Activated CD4-positive, alpha-beta T cell treated with anti-CD3 and anti-CD28 coated beads, Interleukin-2, amount 10 ng/mL, durations not matched to agents 7 days and 5 days (primary cell): ENCODE measurements at places on chromosomes 12 and 14. TPM values are rescaled to one million over a fixed set of nuclear protein-coding genes. Genes with fewer than 3 reads are reported as not detected.

GRCh38 chr14:46404865-46405811 lies 246.4 kb downstream of the RPL10L start:
- DNase-seq = no peak

HOXC11 gene
- total RNA-seq = not detected

- no peak for DNase-seq
Measured at GRCh38 chr14:53032161-53032803, 81.4 kb upstream of the FERMT2 start.

DNA sequence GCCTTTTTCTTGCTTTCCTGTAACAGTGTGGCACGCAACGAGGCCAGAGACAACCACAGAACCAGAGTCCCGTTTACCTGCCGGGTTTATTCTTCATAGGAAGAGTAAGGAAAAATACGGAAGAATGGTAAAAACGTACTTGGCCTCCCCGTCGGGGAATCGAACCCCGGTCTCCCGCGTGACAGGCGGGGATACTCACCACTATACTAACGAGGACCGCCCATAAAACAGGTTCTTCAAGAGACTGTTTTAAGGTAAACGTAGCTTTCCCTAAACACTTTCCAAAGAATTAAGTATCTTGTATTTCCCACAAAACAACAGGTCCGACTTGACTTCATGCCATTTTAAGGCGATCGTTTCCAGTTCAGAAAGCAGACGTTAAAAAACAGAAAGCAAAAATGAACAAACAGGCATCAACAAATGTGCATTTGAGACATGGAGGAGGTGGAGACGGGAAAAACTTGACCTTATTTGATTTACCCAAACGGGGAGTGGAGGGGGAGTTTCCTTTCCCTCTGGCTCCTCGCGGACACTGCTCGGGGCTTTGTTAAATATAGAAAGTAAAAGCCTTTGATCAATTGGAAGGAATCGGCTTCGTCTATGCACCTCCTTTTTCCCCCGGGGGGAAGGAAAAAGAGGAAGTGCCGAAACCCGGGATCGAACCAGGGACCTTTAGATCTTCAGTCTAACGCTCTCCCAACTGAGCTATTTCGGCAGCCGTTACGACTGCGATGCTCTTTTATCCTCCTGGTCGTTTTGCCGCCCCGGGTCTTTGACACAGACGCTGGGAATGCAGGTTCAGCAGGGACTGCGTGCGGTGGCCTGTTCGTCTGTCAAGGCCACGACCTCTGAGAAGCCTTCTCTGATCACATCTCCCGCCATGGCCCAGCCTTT lies 13.0 kb upstream of the UBC start:
- peak; percentile 91 for DNase-seq

- no peak for DNase-seq
Measured at GRCh38 chr14:58872061-58872460, 234.3 kb downstream of the DACT1 start.

TAS2R43 gene
- 1.7 TPM for total RNA-seq

DNA sequence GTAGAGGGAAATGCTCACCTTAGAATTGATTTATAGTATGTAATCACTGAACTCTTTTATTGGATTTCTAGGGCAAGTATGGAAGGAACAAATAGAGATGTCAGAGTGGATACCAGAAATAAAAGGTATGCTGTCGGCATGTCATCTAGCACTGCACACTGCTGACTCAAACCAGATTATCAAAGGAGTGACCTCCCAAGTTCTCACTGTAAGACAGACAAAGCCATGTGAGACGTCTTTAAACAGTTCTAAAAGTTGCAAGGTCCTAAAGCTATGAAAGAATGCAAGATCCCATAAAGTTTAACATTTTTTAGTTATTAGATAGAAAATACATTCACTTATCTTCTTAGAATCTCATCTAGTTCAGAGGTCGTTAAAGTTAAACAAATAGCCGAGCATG lies 70.0 kb upstream of the CPM start:
- no peak for DNase-seq

TMEM263 gene
- 32.6 TPM for total RNA-seq

SLC35F4 gene
- not detected for total RNA-seq

ADAMTS20 gene
- total RNA-seq = not detected

DNA sequence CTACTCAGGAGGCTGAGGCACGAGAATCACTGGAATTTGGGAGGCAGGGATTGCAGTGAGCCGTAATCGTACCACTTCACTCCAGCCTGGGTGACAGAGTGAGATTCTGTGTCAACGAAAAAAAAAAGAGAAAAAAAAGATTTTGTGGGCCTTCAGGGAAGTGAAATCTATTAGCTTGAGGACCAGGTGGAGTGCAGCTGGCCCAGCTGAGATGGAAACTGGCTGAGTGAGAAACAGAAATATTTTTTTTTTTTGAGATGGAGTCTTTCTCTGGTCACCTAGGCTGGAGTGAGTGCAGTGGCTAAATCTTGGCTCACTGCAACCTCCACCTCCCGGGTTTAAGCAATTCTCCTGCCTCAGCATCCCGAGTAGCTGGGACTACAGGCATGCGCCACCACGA lies 2.3 kb upstream of the CLEC4C start:
- no peak for DNase-seq

DNA sequence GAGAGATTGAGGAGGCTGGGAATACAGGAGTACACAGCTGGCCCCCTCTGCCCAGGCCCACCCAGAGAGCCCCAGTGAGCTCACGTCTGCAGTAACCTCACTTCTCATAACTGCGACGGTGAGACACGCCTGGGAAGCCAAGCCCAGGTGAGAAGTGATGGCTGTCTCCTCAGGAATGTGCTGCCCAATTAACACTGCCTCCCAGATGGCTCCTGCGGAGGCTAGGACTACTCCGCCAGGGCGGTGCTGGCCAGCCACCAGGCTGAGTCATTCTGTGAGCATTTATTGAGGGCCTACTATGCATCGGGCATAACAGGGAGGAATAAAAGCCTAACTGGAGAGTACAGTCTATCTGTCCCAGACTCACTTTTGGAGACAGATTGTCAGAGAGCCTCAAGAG lies 9.3 kb upstream of the TMEM106C start:
- no peak for DNase-seq

TMBIM4 gene
- total RNA-seq = 65.7 TPM

- no peak for DNase-seq
Measured at GRCh38 chr14:74733221-74733620, 20.3 kb downstream of the FCF1 start.

DNA sequence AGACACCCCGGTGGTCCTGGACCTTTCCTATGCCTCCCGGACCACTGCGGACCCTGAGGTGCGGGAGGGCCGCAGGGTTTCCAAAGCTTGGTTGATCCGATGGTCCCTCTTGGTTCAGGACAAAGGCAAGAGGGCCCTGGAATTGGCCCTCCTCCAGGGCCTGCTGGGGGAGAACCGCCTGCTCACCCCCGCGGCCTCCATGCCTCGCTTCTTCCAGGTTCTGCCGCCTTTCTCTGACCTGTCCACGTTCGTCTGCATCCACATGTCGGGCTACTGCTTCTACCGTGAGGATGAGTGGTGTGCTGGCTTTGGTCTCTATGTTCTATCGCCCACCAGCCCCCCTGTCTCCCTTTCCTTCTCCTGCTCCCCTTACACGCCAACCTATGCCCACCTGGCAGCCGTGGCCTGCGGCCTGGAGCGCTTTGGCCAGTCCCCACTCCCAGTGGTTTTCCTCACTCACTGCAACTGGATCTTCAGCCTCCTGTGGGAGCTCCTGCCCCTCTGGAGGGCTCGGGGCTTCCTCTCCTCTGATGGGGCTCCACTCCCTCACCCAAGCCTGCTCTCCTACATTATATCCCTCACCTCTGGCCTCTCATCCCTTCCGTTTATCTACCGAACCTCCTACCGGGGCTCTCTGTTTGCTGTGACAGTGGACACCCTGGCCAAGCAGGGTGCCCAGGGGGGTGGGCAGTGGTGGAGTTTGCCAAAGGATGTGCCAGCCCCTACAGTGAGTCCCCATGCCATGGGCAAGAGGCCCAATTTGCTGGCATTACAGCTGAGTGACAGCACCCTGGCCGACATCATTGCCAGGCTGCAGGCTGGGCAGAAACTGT lies 13.8 kb downstream of the CBLN3 start:
- no peak for DNase-seq

CDKL1 gene
- 11.5 TPM for total RNA-seq

PIWIL1 gene
- total RNA-seq = not detected

PSMA6 gene
- total RNA-seq = 231 TPM

GRCh38 chr14:61147831-61148549 lies 133.1 kb downstream of the TMEM30B start:
- no peak for DNase-seq

NEUROD4 gene
- total RNA-seq = not detected

FOXN4 gene
- total RNA-seq = not detected

GPRC5D gene
- total RNA-seq = 0.22 TPM

DNA sequence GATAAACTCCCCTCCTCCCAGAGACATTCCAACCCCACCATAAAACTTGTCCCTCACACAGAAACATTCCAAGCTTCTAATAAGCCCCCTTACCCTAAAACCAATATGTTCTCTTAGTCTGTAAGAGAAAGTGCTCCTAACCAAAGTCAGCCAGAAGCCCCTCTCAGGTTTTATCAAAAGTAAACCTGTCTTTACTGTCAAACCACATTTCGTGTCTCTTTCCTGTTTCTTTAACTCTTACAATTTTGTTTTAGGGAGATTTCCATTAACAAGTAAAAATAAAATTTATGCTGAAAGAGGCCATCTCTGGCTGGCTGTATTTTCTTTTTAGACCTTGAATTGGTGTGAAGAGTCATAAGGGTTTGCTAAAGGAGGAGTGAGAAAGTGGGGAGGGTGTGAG lies 29.8 kb upstream of the CAPRIN2 start:
- DNase-seq = no peak

DNA sequence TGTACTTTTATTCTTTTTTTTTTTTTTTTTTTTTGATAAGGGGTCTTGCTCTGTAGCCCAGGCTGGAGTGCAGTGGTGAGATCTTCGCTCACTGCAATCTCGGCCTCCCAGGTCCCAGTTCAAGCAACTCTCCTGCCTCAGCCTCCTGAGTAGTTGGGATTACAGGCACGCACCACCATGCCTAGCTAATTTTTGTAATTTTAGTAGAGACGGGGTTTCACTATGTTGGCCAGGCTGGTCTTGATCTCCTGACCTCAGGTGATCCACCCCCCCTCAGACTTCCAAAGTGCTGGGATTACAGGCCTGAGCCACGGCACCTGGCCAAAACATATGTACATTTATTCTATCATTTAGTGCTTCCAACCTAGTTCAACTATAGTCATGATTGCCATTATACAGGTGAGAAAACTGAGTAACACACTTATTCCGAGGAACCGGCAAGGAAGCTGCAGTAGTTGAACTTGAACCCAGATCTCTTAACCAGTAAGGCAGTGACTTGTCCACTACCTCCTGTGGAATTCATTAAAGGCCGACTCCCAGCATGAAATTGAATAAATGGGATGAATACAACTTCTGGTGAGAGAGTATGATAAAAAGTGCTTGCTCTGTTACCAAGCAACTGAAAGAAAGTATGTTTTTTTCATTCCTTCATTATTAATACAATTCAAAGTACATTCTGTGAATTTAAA lies 755 bp upstream of the ATF7IP start:
- DNase-seq = no peak

CRIP2 gene
- 1.8 TPM for total RNA-seq

DNA sequence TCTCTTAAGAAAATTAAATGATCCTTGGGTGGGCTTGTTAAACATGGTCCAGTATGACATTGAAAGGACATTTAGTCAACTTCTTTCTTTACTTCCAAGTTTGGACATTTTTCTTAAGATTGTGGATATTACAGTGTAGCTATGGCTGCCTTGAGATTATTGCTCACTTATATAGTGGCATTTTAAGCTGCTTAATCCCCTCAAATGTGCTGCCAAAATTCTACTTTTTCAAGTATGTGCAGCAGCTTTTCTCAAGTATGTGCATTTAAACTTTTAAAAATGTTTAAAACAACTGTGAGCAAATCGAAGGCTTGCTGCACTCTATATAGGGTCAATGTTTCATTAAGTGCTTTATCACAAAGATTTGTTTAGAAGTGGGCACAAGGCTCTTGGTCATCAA lies 7.4 kb downstream of the TXNRD1 start:
- DNase-seq = no peak

DNA sequence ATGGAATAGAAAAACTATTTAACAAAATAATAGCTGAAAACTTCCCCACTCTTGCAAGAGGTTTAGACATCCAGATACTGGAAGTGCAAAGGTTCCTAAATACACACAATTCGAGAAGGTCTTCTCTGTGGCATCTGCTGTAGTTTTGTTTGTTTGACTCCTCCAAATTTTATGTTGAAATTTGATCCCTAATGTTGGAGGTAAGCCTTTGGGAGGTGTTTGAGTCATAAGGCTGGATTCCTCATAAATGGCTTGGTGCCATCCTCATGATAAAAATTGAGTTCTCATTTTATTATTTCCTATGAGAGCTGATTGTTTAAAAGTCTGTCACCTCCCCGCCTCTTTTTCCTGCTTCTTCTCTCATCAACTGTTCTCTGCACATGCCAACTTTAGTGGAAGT lies 182.7 kb downstream of the MYRFL start:
- DNase-seq = no peak

BDKRB2 gene
- total RNA-seq = not detected

- no peak for DNase-seq
Measured at GRCh38 chr12:52259657-52260243, 14.7 kb upstream of the KRT86 start.

GUCY2C gene
- total RNA-seq = not detected

DNA sequence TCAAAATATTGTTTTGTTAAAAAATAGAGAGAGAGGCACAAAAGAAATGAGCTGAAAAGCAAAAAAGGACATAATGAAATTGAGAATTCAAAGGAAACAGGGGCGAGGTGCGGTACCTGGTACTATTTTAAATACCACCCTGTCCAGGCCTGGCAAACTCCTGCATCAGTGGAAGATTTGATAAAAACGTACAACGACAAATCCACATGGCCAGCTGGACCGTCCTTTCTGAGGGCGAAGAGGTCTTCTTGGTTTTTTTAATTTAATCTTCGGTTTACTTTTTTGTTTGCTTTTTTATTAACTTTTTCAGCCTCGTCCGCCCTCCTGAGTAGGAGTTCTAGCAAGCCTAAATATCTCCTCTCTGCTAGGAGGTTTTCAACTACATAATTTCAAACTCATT lies 11.9 kb downstream of the BCL11B start:
- no peak for DNase-seq

- DNase-seq = no peak
Measured at GRCh38 chr12:121314431-121314830, 17.9 kb upstream of the CAMKK2 start.

- no peak for DNase-seq
Measured at GRCh38 chr12:31017535-31017934, 56.1 kb upstream of the DDX11 start.

DNA sequence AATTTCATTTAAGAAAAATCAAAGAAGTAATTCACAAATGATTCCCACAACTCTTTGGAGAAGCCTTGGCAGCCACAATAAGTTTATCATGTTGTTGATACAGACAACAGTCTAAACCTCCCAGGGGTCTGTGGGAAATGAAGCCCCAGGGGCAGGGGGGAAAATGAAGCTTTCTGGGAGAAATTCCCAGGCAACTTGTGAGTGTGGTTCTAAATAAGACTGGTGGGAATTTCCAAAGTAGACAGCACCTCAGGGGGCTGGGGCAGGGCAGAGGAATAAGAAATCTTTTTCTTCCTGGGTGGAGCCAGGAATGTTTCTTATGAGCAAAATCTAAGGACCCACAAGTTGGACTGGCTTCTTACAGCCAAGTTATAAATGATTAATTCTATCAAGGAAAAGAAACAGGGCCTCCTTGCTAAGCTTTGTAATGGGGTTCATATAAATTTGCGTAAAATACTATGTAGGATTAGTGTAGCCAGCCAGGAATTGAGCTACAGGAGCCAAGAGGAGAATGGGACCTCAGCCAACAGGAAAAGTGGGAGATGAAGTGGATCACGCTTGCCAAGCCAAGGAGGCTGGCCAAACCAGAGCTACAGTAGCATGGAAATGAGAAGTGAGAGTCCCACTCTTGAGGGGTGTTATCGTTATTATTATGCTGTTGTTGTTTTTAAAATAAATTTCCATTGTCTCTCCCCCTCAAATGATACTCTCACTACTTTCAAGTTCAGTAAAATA lies 182.9 kb upstream of the FAR2 start:
- DNase-seq = no peak

RNASE1 gene
- total RNA-seq = not detected
